ENCODE measurements at places on chromosomes 6 and 20.

DNA sequence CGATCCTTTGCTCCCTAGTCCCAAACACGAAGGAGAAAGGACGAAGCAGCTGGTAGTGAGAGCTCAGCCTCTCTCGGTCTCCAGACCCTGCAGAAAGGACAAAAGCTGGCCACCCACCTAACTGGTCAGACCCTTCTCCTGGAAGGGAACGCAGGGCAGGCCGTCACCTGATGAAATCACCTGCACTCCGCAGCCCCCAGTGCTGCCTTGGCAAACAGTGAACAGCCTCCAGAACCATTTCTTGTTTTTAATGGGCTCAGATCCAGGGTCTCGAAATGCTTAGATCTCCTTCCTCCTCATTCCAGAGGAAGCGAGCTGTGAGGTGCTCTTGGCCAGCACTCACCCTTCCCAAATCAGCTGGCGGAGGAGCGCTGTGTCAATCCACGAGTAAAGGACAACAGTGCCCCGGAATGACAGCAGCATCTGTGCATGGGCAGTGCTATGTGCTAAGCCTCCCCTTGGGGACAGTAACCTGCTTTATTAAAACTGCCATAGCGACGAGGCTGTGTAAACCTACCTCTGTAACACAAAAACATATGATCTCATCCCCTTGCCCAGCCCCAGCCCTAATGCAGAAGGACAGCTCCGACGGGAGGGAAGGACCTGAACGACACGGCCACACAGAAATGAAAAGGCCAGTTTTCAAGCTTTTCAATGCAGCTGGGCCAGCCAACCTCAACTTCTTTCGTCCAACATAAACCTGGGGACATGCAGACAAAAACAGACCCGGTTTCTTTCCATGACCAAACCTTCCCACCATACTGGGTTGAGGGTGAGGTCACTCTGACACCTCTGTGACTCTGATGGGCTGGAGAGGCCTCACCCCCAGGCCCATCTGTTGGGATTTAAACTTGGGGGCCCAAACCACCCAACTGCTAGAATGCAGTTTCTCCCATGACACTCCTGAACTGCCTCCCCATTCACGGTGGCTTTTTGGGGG, 43.3 kb downstream of the SULF2 start:
- no peak for DNase-seq

DNA sequence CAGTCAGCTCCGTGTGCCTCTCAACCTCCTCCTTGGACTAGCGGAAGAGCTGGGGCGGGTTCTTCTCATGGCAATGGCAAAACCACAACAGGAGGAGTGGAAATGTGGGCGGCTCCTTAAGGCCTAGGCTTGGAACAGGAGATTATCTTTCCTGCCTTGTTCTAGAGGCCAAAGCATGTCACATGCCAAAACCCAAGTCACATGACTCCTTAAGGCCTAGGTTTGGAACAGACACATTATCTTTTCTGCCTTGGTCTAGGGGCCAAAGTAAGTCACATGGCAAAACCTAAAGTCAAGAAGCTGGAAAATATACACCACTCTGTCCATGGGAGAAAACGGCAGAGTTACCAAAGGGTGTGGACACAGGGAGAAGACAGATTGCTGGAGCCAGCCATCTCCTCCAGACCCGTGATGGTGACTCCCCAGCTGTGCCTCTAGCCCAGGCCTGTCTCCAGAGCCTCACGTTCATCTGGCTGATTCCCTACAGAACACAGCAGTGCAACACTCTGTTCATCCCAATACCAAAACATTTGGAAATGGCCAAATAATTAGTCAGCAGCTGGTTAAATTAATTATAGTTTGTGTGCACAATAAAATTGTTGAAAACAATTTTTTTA, 34.2 kb downstream of the ANKRD60 start:
- DNase-seq: no peak

DNA sequence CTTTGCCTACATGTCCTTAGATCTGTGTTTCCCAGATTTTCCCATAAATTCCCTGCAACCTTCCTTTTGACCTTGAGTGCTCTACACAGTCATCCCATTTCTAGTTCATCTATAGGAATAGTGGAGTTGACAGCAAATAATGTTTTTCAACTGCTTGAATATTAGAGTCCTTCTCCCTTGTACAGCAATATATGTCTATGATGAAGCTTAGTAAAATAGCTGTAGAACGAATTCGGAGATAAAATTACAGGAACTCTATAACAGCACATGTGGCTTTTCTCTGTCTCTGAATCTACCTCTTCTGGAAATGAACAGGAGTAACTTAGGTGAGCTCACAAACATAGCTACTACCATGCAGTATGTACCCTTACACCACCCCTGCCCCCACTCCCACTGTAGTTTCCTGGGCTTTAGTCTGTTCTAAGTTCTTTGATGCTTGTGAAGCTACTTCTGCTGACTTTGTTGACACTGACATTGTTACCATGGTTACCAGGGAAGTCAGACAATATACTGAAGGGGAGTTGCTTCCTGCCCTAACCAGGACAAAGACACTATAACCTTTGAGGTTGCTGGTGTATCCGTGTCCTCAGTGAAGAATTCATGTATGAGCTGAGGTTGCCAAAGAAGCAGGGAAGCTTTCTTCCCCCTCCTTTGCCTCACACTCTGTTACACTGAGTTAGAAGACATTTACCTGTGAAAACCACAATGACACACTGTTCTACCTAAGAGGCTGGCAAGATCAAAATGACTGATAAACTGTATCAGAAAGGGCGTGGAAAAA, 35.8 kb upstream of the SHLD1 start:
- DNase-seq: peak; percentile 35

DNA sequence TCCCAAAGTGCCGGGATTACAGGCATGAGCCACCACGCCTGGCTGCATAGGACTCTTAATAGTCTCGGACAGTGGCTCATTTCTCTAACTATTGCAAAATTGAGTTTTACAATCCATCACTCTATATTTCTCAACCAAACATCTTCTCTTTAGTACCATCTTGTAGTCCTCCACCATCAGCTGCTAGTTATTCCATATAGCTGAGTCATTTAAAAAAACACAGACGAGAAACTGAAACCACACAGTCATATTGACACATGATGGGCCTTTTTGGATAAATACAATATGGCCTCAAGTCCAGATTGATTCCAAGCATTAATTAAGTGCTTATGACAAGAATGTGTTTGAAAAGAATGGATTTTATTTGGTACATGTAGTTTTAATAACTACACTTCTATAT, 599.1 kb downstream of the MEI4 start:
- no peak for DNase-seq

- DNase-seq: no peak
Observed at GRCh38 chr20:37523911-37524700, 3.1 kb downstream of the NNAT start.

DNA sequence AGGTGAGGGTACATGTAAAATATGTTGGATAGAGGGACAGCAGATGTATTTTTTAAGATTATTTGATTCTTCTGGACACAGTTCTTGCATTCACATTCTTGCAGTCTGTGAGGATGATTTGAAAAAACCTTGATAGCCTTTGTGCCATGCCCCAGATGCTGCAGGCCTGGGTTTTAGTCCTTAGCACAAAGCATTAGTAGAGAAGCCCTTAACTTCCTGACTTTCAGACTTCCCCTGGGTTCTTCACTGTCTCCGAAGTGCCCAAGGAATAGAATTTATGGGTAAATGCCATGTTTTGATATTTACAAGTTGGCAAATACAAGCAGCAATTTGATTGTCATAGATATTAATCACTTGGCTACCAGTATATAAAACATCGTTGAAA, 67.6 kb upstream of the SUPT3H start:
- DNase-seq: no peak

Data from iPS-NIHi11 (cell line).